ENCODE measurements at places on chromosomes 2 and 18. TPM values are rescaled to one million over a fixed set of nuclear protein-coding genes. Genes with fewer than 3 reads are reported as not detected.

The SIX2 gene
- total RNA-seq, result not detected

The GCKR gene
- total RNA-seq, result not detected

The SERPINB10 gene
- not detected for total RNA-seq

The CCDC74A gene
- total RNA-seq, result 1.6 TPM

The CYP1B1 gene
- total RNA-seq, result 12.7 TPM

The GAL3ST2 gene
- total RNA-seq, result 0.51 TPM

GRCh38 chr2:233811087-233811486, 33.0 kb downstream of the MROH2A start:
- DNase-seq, result no peak

DNA sequence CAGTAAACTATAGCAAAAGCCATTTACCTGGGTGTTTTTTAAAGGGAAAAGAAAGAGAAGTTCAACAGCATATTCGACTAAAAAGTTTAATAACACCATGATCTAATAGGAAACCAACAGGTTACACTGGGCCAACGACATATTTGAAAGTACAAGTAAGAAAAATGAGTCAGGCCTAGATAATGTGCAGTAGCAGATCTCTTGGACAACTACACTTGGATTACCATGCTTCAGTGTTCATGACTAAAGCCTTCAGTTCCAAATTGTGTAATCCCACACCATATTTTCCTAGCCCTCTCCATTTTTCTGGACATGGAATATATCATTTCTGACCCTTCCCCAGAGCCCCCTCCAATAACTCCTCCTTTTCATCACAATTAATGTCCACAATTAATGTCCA, 39.1 kb upstream of the FIGN start:
- no peak for DNase-seq

GRCh38 chr2:137535897-137536296, 428.4 kb upstream of the HNMT start:
- no peak for DNase-seq

DNA sequence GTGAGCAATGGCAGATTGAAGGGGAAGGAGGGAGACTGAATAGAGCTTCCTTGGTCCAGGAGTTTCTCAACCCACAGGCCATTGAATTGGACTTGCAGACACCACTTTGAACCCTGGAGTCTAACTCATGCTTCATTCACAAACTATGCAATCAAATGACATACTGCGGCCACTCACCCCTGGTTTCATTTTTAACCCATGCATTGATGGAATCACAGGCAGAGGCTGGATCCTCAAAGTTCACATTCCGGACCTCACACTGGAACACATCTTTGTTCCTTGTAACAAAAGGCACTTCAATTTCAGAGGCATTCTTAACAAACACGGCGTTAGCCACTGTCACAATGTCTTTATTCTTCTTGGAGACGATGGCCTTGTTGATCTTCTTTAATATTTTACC, 40.7 kb downstream of the MRPL44 start:
- DNase-seq, result no peak

DNA sequence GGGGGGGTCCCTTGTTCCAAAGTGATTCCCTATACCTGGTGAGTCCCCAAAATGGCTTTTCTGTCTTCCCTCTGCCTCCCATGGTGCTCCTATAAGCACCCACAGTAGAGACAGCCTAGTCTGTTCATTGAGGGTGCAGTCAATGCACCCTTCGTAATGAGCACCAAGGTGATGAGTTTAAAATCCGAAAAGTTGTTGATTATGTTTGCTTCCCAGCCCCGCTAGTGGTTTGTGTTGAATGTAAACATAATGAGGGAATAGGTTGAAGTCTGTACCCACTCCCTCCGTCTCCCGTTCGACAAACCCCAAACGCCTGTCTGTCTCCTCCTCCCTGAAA, 2.3 kb downstream of the FOSL2 start:
- DNase-seq, result no peak

- no peak for DNase-seq
These were observed 56.1 kb downstream of the CIB4 start for GRCh38 chr2:26585100-26585499.

GRCh38 chr2:73736378-73736777, 767 bp downstream of the TPRKB start:
- no peak for DNase-seq

- DNase-seq, result no peak
These were observed 451.9 kb downstream of the ARHGAP15 start for GRCh38 chr2:143581134-143581533.

GRCh38 chr18:5144629-5145028, 52.4 kb downstream of the AKAIN1 start:
- DNase-seq, result no peak

GRCh38 chr2:207603486-207603885, 21.7 kb downstream of the METTL21A start:
- no peak for DNase-seq

Data from activated T-helper 1 cell treated with anti-CD3 and anti-CD28 coated beads, Interleukin-12 subunit alpha, Interleukin-12 subunit beta, Interleukin-2, Interleukin-4 antibody, amounts not matched to agents 30 ng/mL and 10 ng/mL and 1 ng/mL, durations not matched to agents 14 hours and 24 hours and 36 hours (primary cell).